Kidney (tissue), 22 donors: ENCODE measurements at places on chromosomes 16 and 17. TPM values are rescaled to one million over a fixed set of nuclear protein-coding genes. Genes with fewer than 3 reads are reported as not detected.

ITGA2B gene
- polyA plus RNA-seq: 0.67 TPM

ADCY9 gene
- polyA plus RNA-seq: 6.8 TPM

KRTAP9-8 gene
- polyA plus RNA-seq: not detected

BCL6B gene
- polyA plus RNA-seq: 4.4 TPM

CTRL gene
- not detected for polyA plus RNA-seq

KRTAP4-6 gene
- not detected for polyA plus RNA-seq

PRAC1 gene
- not detected for polyA plus RNA-seq

KRTAP2-3 gene
- not detected for polyA plus RNA-seq

TMC5 gene
- polyA plus RNA-seq: 1.0 TPM

PPP4C gene
- 107 TPM for polyA plus RNA-seq

KRTAP9-9 gene
- not detected for polyA plus RNA-seq

CES5A gene
- polyA plus RNA-seq: not detected

SKAP1 gene
- polyA plus RNA-seq: 42.6 TPM

DDX28 gene
- polyA plus RNA-seq: 13.1 TPM

NECAB2 gene
- polyA plus RNA-seq: 47.0 TPM

CCL16 gene
- polyA plus RNA-seq: not detected

STX4 gene
- polyA plus RNA-seq: 61.2 TPM

MRC2 gene
- polyA plus RNA-seq: 18.0 TPM

DHRS7C gene
- polyA plus RNA-seq: not detected

TBC1D26 gene
- not detected for polyA plus RNA-seq
